ENCODE measurements at places on chromosomes 16 and 17.

DNA sequence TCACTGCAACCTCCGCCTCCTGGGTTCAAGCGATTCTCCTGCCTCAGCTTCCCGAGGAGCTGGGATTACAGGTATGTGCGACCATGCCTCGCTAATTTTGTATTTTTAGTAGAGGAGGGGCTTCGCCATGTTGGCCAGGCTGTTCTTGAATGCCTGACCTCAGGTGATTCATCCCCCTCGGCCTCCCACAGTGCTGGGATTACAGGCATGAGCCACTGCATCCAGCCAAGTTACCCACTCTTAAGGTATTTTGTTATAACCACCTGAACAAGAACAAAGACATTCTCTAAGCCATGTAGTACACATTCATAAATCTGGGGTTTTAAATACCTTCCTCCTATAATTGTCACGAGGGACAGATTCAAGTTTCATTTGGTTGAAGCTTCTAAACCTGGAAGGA is 12.3 kb upstream of the TMEM170A start:
- no peak for DNase-seq

GRCh38 chr17:6126768-6127167 is 56.6 kb downstream of the WSCD1 start:
- DNase-seq = no peak

GRCh38 chr16:57728336-57729181 is 7.0 kb upstream of the KATNB1 start:
- DNase-seq = no peak

DNA sequence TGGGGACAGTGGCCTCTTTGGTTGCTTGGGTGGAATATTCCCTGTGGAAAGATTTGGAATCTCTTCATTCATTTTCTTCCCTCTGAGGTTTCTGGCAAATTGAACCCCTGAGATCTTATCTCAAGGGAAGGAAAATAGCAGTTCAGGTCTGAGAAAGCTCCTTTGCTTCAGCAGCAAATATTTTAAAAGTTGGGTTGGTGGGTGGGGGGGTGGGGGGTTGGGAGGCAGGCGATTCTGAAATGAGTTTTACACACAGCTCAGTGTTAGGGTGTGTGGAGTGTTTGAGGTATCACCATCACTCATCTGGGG is 6.8 kb downstream of the TBX2 start:
- DNase-seq = no peak

DNA sequence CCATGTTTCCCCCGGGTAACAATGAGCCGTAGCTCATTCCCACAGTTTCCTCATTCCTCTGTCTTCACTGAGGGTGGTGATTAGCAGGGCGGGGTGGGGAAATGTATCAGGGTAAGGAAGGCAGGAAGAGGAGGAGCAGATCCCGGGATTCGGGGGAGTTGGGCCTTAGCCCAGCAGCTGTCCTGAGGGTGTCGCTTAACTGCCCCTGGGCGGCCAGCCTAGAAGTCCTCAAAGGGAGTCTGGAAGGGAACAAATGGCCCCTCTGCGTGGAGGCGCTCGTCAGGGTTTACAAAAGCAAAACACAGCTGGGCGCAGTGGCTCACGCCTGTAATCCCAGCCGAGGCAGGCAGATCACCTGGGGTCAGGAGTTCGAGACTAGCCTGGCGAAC is 14.3 kb downstream of the MLYCD start:
- no peak for DNase-seq
